ENCODE measurements at places on chromosomes 5 and 9. TPM values are rescaled to one million over a fixed set of nuclear protein-coding genes. Genes with fewer than 3 reads are reported as not detected.

DNA sequence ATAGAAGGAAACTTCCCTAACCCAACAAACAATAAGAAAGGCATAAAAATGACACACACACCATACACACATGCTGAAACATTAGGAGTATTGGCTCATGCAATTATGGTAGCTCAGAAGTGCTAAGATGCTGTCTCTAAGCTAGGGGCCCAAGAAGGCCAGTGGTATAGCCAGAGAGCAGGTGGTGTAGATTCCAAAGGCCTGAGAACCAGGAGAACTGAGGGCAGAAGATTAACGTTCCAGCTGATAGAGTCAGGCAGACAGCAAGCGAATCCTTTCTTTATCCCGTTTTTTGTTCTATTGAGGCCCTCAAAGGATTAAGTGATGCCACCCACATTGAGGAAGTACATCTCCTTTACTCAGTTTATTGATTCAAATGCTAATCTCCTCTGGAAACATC, 262.9 kb downstream of the EPB41L4A start:
- no peak for DNase-seq

GRCh38 chr5:133605323-133605722, 7.0 kb downstream of the FSTL4 start:
- peak; percentile 58 for DNase-seq

DNA sequence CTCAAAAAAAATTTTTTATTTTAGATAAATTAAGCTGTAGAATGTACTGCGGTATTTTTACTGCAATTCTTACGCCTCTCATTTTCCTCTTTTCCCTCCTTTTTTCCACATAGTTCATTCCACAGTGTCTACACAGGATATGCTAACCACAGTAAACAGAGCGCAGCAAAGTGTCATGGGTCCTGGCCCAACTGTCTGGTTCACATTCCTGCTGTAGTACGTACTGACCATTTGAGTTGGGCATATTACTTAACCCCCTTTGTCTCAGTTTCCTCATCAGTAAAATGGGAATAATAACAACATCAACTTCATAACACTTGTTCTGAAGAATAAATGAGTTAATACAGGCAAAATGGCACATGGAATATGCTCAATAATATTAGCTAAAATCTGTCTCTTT, 41.6 kb downstream of the SLC44A1 start:
- no peak for DNase-seq

The TRPM3 gene
- 0.13 TPM for total RNA-seq

GRCh38 chr9:87578625-87579024, 81.0 kb downstream of the DAPK1 start:
- no peak for DNase-seq

The TUSC1 gene
- 7.6 TPM for total RNA-seq

The FCN1 gene
- not detected for total RNA-seq
